K562 (cell line): ENCODE measurements at places on chromosomes 1 and 21. TPM values are rescaled to one million over a fixed set of nuclear protein-coding genes. Genes with fewer than 3 reads are reported as not detected.

The GLMP gene
- 22.7 and 23.7 TPM in 2 replicates for total RNA-seq

The IQCC gene
- total RNA-seq: 6.6 and 8.1 TPM in 2 replicates

The SLC44A5 gene
- total RNA-seq: 1.9 and 2.1 TPM in 2 replicates

The HSPA13 gene
- 24.7 TPM in 2 replicates for total RNA-seq

The CDCA8 gene
- 72.5 and 81.8 TPM in 2 replicates for total RNA-seq

The FMO5 gene
- 0.22 and 0.25 TPM in 2 replicates for total RNA-seq

The FBXO44 gene
- 15.7 and 16.4 TPM in 2 replicates for total RNA-seq

The MAP3K21 gene
- total RNA-seq: 0.58 and 0.76 TPM in 2 replicates

The SPATC1L gene
- total RNA-seq: 118 and 121 TPM in 2 replicates

The CRB1 gene
- total RNA-seq: 0.07 TPM in 1 of 2 replicates, not detected in the other

GRCh38 chr1:7789828-7790227 lies 5.7 kb downstream of the PER3 start:
- no peak for DNase-seq

GRCh38 chr21:39082656-39083376 lies 100.4 kb downstream of the PSMG1 start:
- DNase-seq: peak; percentile 61

DNA sequence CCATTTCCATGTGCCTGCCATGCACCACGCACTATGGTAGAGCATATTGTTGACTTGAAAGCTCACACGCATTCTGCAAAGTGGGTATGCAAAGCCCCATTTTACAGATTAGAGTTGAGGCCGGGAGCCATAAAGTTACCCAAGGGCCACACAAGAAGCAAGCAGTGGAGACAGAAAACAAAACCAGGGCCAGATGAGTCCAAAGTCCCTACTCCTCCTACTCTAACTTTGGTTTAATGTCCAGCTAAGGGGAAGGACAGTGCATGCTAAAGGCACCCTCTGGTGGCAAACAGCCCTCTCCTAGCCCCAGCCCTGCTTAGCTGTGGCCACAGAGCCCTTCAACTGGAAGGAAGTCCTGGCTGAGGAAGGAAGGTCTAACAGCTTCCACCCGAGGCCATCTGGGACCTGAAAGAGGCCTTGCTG lies 74.9 kb downstream of the SLC66A1 start:
- no peak for DNase-seq

GRCh38 chr1:30039354-30040080 lies 683.9 kb downstream of the MATN1 start:
- no peak for DNase-seq

- peak; percentile 51 for DNase-seq
These were observed 45.9 kb downstream of the WDR4 start for GRCh38 chr21:42833439-42833815.

DNA sequence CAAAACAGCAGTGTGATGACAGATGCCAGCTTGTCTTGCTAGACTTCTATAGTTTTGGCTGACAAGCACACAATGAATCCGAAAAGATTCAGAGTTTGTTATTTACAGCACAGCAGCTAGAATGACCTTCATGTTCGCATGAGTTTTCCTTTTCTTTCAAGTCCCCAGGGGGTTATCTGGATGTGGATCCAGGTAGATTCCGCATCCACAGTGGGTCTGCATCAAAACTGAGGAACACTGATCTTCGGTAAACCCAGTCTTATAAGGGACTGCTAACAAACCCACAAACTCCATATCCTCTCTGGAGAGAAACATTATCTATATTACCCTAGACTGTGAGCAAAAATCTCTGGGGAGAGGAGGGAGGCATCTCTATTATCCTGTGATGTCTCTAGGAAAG lies 69.0 kb upstream of the DEPDC1 start:
- no peak for DNase-seq

DNA sequence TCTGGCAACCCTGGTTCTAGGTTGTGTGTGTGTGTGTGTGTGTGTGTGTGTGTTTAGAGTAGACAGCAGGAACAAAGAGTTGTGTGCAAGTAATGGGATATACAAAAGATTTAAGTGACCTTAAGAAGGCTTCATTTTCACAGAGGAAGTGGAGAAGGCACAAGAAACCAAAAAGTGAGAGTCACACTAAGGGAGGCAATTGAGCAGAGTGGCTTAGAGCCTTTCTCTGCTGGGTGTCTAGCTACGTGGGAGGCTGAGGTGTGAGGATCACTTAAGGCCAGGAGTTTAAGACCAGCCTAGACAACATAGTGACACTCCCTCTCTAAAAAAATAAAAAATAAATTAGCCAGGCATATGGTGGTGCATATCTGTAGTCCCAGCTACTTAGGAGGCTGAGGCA lies 44.4 kb upstream of the HAO2 start:
- DNase-seq: no peak

DNA sequence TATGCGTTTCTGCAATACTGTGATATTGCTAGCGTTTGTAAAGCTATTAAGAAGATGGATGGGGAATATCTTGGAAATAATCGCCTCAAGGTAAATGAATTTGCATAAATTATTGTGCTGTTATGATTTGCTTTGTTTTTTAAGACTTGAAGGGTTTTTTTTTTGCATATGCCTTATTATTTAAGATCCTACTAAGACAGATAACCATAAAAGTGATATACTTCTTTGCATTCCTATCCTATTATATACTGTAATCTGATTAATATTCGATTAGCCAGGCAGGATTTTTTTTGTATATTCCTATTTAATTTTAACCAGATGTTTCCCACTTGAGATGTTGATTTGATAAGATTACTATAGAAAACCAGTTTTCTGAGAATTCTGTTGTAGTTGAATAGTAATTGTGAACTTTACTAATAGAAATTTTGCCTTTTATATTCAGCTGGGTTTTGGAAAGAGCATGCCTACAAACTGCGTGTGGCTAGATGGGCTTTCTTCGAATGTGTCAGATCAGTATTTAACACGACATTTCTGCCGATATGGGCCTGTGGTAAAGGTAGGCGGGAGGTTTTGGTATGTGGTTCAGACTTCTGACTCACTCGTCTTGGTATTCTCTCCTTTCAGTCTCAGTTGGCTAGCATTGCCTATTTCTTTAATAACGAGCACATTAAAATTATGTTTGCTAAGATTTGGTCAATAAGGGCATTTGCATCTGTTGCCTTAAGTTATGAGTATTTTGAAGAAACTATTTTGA lies 56.8 kb downstream of the ZBTB17 start:
- peak; percentile 16 for DNase-seq

DNA sequence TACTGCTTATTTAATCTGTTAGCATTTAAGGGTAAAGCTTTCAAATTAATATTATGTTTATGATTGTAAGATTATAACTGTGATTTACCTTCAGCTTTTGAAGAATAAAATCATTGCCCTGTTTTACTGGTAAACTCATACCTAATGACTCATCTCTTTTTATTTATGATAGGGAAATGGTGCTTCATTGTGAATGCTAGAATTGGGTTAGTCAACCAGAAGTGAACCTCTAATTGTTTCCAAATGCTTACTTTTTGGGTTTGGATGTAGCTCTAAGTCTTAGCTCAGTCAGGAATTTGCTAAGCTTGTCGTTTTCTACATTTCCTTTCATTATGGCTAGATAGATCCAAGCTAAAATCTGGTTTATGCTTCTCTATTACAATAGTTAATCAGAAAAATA lies 59.4 kb downstream of the SLC30A7 start:
- no peak for DNase-seq

DNA sequence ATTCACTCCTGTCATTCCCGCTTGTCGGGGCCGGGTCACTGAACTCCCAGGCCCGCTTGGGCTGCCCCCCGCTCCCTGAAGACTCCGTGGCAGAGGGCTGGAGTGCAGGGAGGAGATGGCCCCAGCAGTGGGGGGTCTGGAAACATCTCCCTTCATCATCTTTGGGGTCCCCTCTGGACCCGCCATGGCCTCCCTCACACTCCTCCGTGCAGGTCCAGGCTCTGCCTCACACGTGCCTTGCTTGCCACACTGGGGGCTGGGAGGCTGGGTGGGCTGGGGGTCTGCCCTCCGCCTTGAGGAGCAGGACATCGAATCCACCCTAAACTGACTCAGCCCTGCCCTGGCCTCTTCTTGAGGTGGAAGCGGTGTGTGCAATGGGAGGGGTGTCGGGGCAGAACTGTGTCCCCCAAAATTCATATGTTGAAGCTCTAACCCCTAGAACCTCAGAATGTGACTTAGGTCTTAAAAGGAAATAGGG lies 35.2 kb downstream of the POFUT2 start:
- no peak for DNase-seq

DNA sequence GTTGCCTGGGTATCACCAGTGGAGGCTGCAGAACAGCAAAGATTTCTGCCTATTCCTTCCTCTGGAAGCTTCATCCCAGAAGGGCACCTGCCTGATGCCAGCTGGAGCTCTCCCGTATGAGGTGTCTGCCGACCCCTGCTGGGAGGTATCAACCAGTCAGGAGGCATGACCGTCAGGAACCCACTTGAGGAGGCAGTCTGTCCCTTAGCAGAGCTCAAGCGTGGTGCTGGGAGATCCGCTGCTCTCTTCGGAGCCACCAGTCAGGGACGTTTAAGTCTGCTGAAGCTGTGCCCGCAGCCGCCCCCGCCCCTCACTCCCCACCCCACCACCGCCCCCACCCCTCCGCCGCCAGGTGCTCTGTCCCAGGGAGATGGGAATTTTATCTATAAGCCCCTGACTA lies 23.1 kb upstream of the HFM1 start:
- no peak for DNase-seq

- DNase-seq: no peak
These were observed 37.2 kb upstream of the C1orf115 start for GRCh38 chr1:220652995-220653394.

DNA sequence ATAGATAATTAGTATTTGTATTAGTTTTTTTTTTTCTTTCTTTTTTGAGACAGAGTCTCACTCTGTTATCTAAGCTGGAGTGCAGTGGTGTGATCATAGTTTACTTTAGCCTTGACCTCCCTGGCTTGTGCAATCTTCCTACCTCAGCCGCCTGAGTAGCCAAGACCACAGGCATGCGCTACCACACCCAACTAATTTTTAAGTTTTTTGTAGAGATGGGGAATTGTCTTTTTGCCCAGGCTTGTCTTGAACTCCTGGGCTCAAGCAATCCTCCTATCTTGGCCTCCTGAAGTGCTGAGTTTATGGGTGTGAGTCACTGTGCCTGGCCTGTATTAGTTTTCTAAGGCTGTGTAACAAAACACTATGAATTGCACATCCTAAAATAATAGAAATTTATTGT lies 58.3 kb downstream of the MSH4 start:
- DNase-seq: no peak

DNA sequence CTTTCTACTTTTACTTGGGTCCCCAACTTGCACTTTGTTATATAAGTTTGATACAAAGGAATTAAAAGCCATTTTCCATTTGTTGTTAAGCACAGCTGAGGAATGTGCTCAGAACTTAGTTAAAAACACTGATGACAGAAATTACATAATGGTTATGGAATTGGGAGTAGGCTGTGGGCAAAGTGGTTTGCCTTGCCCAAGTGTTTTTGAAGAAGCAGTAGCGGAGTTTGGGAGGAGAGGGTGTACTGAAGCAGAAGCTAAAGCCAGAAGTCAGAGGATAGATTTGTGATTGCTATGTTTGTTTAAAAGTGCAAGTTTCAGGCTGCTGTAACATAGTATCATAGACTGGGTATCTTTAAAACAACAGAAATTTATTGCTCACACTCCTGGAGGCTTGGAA lies 391.8 kb downstream of the DUSP10 start:
- no peak for DNase-seq

DNA sequence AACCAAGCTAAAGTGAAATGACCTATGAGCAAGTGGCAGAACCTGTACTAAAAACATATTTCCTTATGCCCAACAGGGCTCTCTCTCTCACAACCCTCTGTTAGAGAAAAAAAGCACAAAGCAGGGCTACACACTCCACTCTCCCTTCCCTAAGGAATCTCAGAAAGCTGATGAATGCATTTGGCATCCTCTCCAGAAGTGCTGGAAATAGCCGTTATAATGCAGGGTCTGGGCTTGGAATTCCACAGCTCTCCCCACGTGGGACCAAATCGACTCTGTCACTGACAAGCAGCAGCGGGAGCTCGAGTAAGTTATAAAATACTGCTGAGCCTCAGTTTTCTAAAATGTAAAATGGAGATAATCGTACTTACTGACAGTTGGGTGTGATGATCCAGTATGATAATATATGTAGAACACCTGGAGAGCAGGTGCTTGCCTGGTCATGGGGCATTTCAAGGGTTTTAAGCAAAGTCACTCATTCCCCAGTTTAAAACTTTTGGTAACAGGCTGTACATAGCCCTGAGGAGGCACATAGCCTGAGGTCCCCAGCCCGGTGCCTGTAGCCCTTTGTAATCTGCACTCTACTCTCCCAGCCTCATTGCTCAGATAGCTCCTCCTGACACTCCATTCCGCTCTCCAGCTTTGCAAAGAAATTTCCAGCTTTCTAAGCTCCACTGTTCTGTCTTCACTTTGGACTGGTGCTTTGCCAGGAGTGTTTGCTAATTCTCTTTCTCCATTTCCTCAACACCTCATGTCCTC lies 175.6 kb upstream of the DAB1 start:
- DNase-seq: no peak

GRCh38 chr1:22291494-22291893 lies 148.6 kb upstream of the WNT4 start:
- no peak for DNase-seq

GRCh38 chr1:153072806-153073726 lies 1.7 kb upstream of the SPRR2B start:
- no peak for DNase-seq

DNA sequence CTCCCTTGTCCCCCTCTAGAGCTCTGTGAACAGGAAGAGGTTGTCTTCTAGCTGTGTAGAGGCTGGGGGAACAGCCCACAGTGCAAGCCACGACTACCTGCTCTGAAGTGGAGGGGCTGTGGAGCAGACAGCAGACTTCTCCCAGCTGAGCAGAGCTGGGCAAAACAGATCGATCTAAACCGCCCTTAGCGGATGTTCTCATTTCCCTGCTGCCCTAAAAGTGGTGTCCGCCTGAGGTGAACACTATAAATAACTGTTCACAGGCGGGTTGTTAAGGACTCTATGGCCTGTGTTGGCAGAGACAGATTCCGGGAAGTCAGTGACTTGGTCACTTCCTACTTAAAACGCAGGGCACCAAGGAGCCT lies 203.2 kb downstream of the RHOU start:
- DNase-seq: no peak
